ENCODE measurements at places on chromosomes 12 and 14.
A peak's percentile ranks its signal among the peaks of the same experiment; 100 is the strongest.

DNA sequence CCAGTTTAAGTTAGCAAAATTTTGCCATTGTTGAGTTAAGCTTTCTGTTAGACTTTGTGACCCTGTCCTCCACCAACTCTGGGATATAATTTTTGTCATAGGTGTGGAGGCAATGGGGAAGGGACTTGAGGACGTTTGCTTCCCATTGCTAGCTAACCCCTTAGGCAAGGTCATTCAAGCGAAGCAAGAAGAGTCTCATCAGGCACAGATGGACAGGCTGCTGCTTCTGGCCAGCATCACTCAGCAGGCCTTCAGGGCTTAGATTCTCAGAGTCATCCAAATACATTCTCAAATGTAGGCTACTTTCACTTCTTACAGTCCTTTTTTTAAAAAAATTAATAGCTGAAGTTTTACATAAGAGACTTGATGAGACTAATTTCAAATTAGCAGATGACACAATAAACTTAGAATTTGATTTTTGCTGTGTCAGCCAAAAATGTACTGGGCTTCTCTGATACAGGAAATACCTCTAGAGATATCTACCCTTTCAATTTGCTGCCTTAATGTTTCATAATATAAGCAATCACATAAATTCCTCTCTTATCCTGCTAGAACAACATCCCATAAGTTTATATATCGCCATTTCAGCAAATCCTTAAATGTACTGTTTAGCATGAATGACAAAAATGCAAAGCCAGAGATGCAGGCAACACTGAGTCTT, 875.2 kb downstream of the FLRT2 start:
- DNase-seq = no peak

GRCh38 chr12:111780615-111781014, 13.9 kb downstream of the ALDH2 start:
- no peak for DNase-seq

DNA sequence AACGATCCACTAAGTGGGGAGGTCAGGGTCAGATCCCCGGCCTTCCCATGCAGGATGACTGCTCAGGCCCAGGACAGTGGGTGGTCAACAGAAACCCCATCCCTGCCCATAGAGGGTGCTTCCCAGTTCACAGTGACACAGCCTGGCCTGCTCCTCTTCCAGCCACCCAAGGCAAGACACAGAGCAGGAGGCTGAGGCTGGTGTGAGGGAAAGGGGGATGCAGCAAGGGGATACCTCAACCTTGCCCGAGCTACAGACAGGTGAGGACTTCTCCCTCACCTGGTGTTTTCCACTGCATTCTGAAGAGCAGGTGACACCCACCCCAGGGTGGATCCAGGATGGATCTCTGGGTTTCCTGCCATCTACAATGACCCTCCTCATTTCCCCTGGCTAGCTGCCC, 106.7 kb downstream of the KIF26A start:
- DNase-seq = no peak

DNA sequence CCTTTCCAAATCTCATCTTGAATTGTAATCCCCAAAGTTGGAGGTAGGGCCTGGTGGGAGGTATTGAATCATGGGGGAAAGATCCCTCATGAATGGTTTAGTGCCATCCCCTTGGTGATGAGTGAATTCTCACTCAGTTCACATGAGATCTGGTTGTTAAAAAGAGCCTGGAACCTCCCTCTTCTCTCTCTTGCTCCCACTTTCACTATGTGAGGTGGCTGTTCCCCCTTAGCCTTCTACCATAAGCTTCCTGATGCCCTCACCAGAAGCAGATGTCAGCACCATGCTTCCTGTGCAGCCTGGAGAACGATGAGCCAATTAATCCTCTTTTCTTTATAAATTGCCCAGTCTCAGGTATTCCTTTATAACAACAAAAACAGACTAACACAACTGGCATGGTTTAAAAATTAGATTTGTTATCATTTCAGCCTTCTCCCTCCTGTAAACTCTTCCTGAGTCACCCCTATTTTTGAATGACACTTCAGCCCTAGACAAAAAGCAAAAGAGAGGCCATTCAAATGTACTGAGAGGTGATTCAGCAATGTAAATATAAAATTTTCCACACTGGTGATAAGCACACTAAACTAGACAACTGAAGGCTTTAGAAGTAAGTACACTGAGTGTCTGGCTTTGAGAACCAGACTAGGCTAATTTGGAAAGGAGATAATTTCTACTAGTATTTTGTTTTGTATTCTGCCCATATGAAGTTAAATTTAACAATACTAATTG, 212.1 kb upstream of the ABCD2 start:
- DNase-seq = no peak

DNA sequence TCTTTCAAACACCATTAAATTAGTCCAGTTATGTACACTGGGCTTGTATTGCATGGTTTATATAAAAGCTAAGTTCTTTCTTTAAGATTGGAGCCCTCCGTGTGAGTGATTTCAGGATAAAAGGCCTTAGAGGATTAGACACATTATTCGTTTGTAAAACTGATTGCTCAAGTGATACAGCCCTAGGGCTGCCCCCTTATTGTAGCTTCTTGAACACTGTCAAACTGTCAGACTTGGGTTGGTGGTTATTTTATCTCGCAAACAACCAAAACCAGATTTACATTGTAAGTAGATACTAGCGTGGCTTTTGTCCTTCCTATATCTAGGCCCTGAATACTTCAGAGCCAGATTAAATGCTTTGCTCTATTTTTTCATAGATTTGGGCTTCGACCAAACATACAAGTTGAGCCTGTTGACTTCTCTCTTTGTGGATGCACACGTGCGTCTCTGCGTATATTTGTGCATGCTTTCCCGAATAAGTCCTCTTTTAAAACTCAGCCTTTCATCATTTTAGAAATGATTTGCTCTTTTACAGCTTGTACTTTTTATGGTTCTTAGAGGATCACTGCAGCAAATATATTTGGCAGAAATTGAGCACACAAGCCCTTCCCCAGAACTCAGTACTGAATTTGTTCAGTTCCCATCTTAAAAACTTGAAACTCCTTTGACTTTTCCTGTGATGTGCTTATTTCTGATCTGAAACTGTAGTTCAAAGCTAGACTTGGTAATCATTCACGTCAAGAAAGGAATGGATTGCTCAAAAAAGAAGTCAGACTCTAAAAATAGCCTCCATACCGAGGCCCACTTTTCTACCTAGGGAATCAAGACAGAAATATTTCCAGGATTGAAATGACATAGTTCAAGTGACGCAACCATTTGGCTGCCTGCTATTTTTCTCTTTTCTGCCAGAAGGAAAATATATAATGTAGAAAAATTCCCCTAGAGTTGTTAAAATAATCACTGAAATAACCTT, 129.5 kb downstream of the ETV6 start:
- no peak for DNase-seq

- DNase-seq = no peak
These were observed 72.2 kb downstream of the SLC6A15 start for GRCh38 chr12:84840356-84840755.

DNA sequence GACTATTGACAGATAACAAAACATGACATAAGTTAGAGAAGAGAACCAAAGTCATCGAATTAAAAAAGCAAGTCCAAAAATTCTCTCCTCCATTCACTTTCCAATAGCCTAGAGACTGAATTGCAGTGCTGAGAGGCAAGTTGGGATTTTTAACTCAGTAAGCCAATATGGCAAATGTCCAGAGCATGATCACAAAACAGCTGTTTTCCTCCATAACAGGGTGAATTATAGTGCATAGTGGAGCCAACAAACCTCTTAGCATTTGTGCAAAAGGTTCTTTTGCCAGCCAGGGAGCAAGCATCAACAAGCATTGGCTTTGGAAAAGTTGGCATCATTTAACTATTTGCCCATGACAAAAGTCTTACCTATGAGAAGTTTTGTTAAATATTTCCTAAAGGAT, 458.8 kb upstream of the NOVA1 start:
- no peak for DNase-seq

GRCh38 chr14:66508846-66509621, 1.1 kb downstream of the GPHN start:
- DNase-seq = peak; percentile 33
